ENCODE measurements at places on chromosomes 3 and 15. TPM values are rescaled to one million over a fixed set of nuclear protein-coding genes. Genes with fewer than 3 reads are reported as not detected.

Gene RBM6
- total RNA-seq: 31.8 TPM

Gene RAB5A
- total RNA-seq: 39.1 TPM

Gene KLHL6
- total RNA-seq: not detected

Gene OSTN
- not detected for total RNA-seq

Gene TRPM1
- not detected for total RNA-seq

Gene ZDHHC19
- total RNA-seq: 0.60 TPM

Gene IQCH
- total RNA-seq: 1.6 TPM

Gene EFCAB12
- 0.47 TPM for total RNA-seq

Gene UROC1
- total RNA-seq: not detected

Gene PCYT1A
- 34.6 TPM for total RNA-seq

Gene ADAMTS17
- 0.06 TPM for total RNA-seq

Gene ZBTB11
- 10.0 TPM for total RNA-seq

Gene ALDH1A3
- 31.2 TPM for total RNA-seq

Gene SLCO2A1
- 0.07 TPM for total RNA-seq

Gene ALAS1
- 57.0 TPM for total RNA-seq

Gene ERICH6
- total RNA-seq: not detected

Gene ZNF662
- not detected for total RNA-seq

Gene AADAC
- total RNA-seq: 22.2 TPM

Gene COL8A1
- not detected for total RNA-seq

Gene SCN10A
- total RNA-seq: not detected

Gene CCDC191
- total RNA-seq: 1.9 TPM

Gene PRC1
- 189 TPM for total RNA-seq

Gene ARGFX
- total RNA-seq: not detected

Gene B3GNT5
- total RNA-seq: 16.9 TPM

Gene GOLGA6L4
- 0.74 TPM for total RNA-seq

Gene ZCWPW2
- 0.06 TPM for total RNA-seq

Gene SCAMP5
- total RNA-seq: 14.0 TPM

Gene LPP
- total RNA-seq: 6.3 TPM

Gene INAFM2
- 6.1 TPM for total RNA-seq

Gene DYNLT2B
- total RNA-seq: 26.1 TPM

Gene LRRC31
- total RNA-seq: not detected

Measured in A549 treated with CpdA at 1 μM for 4 hours (cell line).